ENCODE measurements at places on chromosomes 5 and 9.

GRCh38 chr5:125703616-125704015 is 719.6 kb upstream of the GRAMD2B start:
- no peak for DNase-seq

GRCh38 chr5:128684961-128685360 is 146.9 kb upstream of the FBN2 start:
- no peak for DNase-seq

DNA sequence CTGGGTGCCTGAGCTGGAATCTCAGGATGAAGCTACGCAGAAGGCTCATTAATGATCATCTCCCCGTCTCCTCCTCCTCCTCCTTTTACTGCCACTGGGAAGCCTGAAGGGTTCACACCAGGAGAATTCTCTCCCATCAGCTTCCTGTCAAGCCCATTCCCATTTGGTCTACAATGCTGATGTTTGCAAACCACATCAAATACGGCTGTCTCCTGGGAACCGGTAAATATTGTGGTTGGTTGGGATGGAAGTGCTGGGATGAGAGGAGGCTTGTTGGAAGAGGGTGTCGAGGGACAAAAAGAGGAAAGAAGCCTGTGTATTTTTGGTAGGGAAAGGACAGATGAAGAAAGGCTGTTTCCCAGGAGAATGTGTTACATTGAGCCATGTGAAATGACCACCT is 13.2 kb upstream of the S1PR3 start:
- DNase-seq, result no peak

DNA sequence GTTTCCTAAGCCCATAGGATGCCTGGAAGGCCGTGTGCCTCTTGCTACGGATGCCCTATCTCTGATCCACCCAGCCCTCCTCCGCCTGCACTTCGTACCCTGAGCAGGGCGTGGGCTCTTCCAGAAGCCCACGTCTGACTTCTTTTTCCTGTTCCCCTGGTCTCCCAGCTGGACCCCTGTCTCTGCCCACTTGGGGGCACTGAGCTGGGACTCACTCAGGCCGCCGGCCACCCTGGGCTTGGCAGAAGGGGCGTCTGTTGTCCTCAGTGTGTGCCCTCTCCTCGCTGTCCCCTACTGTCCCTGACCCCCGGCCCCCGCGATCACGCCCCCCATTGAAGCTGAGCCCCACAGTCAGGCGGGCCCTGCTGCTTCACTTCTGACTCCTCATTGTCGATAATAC is 22.0 kb upstream of the RXRA start:
- DNase-seq, result no peak

GRCh38 chr9:87672586-87672985 is 53.3 kb upstream of the CTSL start:
- DNase-seq, result no peak

Data from left forelimb (tissue), 1 donor.